Brain microvascular endothelial cell (primary cell): ENCODE measurements at places on chromosomes 3 and 15.

GRCh38 chr15:78155355-78155939 lies 6.3 kb downstream of the IDH3A start:
- DNase-seq: no peak

DNA sequence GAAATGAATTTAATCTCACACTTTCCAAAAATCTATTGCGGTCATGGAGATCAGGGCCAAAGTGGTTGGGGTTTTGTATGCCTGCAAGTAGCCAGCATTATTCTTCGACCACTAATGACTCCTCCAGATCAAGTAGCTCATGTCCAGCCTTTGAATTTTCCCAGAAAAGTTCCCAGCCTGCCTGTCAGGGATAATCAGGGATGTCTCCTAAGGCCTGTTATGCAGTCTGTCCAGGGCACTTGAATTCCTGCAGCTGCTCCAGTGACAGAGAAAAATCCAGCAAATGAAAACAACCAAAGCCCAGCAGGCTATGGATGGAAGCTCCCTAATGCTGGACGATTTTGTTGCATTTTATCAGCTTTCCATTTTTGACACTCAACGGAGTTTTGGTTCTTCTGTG lies 215.4 kb downstream of the ADAMTSL3 start:
- DNase-seq: no peak

DNA sequence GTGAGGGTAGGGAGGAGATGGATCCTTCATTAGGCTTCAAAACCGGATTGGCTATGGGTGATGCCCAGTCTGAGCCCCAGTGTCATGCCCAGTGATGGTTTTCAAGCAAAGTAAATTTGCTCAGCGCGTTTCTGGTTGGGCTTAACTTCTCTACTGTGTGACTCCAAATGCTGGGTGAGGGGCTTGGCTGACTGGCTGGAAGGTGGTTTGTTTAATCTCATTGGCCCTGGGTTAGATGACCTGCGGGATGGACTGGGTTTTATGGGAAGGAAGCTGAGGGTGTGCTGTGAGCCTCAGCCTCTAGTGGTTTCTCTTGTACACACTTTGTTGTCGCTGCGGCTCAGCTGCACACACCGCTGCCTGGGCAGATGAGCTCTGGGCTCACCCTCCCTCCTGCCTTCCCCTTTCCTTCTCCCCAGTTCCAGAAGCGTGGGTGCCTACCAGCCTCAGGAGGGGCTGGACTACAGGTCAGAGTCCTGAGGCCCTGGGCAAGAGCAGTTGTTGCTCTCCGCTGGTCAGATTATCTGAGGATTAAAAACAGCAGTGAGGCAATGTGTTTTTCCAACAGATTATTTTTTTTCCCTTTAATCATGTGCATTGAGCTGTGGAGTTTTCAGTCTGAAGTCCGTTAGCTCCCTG lies 18.6 kb downstream of the PDIA5 start:
- no peak for DNase-seq

DNA sequence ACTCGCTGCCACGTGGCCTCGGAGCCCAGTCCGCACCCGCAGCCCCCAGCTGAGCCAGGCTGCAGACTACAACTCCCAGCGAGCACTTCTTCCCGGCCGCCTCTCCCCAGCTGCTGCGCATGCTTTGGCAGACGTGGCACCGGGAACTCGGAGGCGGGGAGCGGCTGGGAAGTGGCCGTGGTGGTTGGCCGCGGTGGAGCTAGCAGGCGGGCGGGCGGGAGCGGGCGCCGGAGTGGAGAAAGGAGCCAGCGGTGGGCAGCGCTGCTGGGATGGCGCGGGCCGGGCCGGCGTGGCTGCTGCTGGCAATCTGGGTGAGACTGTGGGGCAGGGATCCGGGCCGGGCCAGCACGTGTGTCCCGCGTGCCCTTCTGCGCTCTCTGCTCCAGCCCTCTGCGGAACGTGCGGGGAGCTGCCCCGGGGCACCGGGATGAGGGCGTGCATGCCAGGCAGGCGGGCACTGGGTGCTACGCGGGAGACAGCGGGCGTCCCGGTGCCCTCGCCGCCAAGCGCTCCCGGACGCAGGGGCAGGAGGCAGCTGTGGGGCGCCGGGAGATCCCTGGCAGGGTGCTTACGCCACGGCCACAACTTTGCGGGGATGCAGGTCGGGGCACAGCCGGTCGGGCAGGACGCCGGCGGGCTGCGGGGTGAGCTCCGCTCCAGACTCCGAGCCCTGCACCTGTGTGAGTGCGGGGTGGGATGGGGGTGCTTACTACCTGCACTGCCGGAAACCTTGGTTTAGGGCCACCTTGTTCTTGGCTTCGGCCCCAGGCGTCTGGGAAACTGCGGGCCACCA lies at the start of gene PDIA5:
Gene PDIA5 (plus strand): TSS at position 130 of the 793 bp plus-strand sequence. CDS start 140 bp downstream, at position 270.
- DNase-seq: peak; percentile 89

DNA sequence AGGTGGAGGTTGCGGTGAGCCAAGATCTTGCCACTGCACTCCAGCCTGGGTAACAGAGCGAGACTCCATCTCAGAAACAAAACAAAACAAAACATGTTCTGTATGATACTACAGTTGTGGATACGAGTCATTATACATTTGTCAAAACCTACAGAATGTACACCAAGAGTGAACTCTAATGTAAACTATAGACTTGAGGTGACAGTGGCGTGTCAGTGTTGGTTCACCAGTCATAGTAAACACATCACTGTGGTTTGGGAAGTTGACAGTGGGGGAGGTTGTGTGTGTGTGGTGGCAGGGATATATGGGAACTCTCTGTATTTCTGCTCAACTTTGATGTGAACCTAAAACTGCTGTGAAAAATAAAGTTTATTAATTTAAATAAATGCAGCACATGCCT lies 33.0 kb upstream of the GNB5 start:
- DNase-seq: no peak

DNA sequence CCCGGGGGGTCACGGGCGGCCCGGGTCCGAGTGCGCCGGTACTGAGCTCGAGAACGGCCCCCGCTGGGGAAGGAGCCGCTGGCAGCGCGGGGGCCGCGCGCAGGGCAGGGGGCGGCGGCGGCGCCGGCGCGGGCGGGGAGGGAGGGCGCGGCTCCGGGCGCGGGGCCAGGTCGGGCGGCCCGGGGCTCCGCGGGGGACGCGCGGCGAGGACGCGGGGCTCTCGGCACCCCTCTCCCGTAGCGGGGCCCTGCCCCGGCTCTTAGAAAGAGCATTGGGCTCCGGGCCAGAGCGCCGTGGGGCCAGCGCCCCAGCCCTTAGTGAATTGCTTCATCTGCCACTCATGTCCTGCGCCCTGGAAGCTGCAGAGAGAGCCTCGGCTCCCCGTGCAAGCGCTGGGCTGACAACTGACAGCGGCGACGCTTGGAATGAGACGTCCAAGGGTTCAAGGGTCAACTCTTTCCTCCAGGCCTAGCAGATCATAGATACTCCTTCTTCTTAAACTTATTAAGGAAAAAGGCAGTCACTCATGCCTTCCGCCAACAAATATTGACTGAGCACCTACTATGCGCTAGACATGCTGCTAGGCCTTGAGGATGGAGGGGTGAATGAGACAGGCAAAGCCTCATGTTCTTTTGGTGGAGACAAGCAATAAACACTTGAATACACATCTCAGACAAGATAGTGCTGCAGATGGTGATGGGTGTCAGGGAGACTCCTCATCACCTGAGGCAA lies 140.8 kb downstream of the SMAD6 start:
- peak; percentile 48 for DNase-seq

GRCh38 chr3:192597506-192597905 lies 129.8 kb downstream of the FGF12 start:
- DNase-seq: no peak

- peak; percentile 64 for DNase-seq
Measured at GRCh38 chr3:171967137-171967783, 72.1 kb upstream of the FNDC3B start.

GRCh38 chr15:78879517-78880241 lies 7.0 kb downstream of the MORF4L1 start:
- no peak for DNase-seq

DNA sequence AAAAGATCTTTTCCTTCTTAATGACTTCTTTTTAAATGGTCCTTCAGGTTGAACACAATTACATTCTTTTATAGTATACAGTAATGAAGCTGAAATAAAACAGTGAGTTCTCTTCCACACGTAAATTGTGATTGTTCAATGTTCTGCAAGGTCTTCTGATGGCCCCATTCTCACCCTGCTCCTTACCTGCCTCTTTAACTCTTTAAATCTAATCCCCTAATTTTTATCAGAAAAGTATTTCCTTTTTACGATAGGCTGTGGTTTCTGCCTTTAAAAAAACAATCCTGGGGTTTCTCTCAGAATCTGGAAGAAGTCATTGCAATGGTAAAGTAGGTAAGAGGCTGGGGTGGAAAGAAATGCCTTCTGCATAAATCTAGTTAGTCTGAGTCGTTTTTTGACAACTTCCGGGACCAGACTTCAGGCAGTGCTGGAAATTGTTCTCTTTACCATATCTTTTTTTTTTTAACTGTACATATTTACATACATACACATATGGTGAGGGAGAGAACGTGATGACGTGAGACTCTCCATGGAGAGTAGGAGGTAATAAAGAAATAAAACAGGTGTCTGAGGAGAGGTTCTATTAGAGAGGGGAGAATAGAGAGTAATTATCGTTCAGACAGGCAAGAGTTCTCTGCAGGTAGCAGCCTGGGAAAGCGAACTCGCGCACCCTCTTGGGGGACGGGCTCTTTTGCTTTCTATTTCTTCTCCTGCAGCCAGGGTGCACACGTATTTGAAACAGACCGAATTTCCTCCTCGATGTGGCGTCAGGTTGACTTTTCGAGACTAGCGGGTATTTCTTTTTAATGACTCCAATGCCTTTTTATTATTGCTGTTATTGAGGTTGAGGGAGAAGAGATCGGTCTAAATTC lies at the start of gene SIDT1:
Gene SIDT1 (plus strand): TSS at position 730 of the 872 bp plus-strand sequence. CDS start 467 bp downstream, outside the sequence.
- no peak for DNase-seq

- DNase-seq: no peak
Measured at GRCh38 chr15:74158855-74159650, 14.5 kb upstream of the ISLR start.

DNA sequence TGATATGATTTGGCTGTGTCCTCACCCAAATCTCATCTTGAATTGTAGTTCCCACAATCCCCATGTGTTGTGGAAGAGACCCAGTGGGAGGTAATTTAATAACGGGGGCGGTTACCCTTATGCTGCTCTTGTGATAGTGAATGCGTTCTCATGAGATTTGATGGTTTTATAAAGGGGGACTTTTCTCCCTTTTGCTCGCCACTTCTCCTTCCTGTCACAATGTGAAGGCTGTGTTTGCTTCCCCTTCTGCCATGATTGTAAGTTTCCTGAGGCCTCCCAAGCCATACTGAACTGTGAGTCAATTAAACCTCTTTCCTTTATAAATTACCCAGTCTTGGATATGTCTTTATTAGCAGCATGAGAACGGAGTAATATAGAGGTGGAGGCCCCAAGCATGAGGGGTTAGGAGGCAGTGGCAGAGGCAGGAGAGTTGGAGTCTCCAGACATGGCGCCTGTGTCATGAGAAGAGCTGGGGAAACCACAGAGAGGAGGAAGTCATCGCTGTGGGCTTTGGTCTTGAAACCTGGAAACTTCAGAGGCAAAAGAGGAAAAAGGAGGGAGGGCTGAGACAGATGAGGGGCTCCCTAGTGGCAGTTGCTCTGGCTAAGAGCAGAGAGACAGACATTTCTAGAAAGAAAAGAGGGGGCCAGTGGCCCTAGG lies 107.8 kb upstream of the VEPH1 start:
- DNase-seq: no peak
